Ovary (tissue), 10 donors: ENCODE measurements at places on chromosomes 4 and X. TPM values are rescaled to one million over a fixed set of nuclear protein-coding genes. Genes with fewer than 3 reads are reported as not detected.
A peak's percentile ranks its signal among the peaks of the same experiment; 100 is the strongest.

DNA sequence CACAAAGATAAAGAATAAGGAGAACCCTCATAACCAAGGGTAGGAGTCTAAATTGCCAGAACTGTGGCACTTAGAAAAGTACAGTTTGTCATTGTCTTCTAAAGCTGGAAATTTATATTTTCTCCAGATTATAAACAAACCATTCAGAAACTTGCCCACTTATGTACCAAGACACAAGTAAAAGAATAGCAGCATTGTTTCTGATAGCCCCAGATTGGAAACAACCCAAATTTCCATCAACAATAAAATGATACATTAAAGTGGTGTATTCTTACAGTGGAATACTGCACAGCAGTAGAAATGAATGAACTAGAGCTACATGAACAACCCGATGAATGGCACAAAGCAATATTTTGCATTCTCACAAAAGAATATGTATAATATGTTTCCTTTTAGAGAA, 63.1 kb upstream of the PDHA1 start:
- DNase-seq, result no peak

- no peak for DNase-seq
Observed at GRCh38 chr4:109574443-109574850, 14.4 kb downstream of the MCUB start.

GRCh38 chr4:95510877-95511276, 37.9 kb downstream of the UNC5C start:
- DNase-seq, result no peak

- DNase-seq, result no peak
Observed at GRCh38 chr4:89114100-89114499, 2.8 kb downstream of the TIGD2 start.

DNA sequence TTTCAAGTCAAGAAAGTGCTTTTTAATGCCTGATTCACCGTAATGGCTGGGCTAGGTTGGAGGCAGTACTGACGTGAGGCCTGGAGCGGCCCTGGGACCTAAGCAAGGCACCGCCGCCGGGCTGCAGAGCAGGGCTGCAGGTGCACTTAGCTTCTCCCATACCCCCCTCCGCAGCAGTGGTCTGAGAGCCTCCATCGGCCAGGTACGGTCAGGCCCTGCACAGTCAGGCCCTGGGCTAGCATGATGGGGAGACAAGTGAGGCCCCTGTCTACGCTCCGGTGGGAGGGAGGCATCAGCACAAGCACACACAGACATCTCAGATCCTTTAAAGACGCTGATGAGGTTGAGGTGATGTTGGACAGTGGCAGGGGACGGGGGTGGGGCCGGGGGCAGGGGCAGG, 4.7 kb downstream of the MAEA start:
- no peak for DNase-seq

DNA sequence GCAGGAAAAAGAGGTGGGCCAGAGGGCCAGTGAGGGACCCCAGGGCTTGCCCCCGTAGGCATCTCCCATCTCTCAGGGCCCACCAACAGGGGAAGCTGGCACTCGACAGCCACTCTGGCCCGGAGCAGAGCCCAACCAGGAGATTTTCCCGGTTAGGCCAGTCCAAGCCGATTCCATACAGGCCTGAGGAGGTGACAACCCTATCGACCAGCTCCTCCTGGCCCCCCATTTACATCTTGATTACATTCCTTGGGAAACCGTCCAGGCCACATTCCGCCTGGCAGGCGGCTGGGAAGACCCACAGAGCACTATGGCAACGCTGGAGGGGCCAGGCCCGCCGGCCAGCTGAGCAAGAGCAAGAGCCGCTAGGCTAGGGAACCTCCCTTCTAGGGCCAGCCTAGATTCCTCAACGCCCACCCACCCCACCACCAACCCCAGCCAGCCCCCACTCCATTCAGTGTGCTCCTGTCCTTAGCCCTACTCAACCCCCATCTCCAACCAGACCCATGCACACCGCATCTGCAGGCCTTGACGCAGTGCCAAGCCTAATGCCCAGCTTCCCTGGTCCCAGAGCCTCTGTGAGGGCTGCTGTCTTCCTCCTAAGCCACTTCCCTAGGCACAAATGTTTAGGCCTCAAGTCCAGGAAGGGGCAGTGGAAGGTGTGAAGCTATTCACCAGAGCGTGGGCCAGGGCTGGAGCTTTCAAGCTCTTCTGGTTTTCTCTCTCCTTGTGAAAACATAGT, 161.2 kb downstream of the EFNB1 start:
- DNase-seq, result no peak

- no peak for DNase-seq
Observed at GRCh38 chrX:15128861-15129260, 141.0 kb downstream of the ASB9 start.

- no peak for DNase-seq
Observed at GRCh38 chrX:13994536-13995080, 35.1 kb downstream of the GEMIN8 start.

- DNase-seq, result peak; percentile 21
Observed at GRCh38 chr4:1379351-1379781, 26.9 kb downstream of the NKX1-1 start.

GRCh38 chrX:45134315-45134731, 66.4 kb downstream of the DIPK2B start:
- DNase-seq, result peak; percentile 46

CHRDL1 gene
- 1.4 TPM for total RNA-seq

RBBP7 gene
- total RNA-seq, result 188 TPM

- no peak for DNase-seq
Observed at GRCh38 chr4:153809307-153809706, 20.4 kb upstream of the SFRP2 start.

HMGN5 gene
- total RNA-seq, result 4.4 TPM

DNA sequence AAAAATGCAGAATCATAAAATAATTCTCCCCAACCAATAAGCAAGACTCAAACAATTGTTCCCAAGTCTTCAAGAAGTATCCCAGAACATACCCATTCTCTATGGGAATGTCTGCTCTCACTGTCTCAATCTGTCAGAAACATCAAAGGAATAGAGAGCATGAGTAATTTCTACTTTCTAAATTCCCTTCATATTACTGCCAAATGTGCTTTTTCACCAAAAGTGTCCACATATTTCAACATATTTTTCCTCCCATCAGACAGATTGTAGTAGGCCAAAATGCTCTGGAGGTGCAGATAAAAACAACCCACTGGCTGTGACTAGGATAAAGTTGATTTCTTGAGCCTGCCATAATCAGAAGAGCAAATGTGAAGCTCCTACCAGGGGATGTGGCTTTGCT, 692.0 kb upstream of the FAM241A start:
- no peak for DNase-seq
